ENCODE measurements at places on chromosomes 7 and 10.

GRCh38 chr7:101650579-101651081, 21.5 kb upstream of the MYL10 start:
- no peak for DNase-seq

DNA sequence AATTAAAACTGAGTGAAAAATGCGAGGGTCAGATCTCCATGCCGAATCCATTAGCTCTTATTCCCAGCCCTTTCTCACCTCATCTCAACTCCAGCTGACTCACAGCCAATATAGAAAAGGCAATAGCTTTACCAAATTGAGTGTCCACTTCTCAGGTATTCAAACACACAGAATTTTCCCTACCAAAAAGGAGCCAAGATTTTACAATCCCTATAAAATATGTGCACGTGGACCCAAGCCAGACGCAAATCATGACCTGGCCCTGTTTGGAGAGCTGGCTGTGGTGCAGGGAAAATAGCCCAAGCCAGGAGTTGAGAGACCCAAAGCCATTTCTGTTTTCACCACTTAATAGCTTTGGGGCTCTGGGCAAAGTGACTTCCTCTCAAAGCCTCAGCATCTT, 379.7 kb upstream of the AUTS2 start:
- DNase-seq = no peak

DNA sequence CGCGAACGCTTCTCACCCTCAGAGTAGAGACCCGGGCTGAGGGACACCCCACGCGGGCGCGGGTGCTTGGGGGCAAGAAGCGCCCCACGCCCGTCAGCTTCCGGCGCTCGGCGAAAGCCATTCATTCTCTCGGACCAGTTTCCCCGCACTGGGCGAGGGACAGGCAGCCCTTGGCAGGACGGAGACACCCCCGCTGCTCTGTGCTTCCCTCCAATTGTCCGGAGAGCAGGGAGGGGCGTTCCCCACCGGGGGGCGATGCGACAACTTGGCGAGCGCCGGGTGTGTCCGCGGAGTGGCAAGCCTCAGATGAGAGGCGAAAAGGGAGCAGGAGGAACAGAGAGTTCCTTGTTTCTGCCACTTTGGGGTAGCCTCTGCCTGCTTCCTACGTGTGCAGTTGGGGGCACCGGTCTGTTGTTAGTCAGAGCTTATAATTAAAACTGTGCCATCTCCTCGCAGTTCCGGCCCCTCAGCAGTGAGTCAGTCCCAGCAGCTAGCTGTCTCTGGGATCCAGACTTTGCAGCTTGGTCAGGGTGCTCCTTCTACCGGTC, 1.7 kb downstream of the GPR158 start:
- DNase-seq = no peak

DNA sequence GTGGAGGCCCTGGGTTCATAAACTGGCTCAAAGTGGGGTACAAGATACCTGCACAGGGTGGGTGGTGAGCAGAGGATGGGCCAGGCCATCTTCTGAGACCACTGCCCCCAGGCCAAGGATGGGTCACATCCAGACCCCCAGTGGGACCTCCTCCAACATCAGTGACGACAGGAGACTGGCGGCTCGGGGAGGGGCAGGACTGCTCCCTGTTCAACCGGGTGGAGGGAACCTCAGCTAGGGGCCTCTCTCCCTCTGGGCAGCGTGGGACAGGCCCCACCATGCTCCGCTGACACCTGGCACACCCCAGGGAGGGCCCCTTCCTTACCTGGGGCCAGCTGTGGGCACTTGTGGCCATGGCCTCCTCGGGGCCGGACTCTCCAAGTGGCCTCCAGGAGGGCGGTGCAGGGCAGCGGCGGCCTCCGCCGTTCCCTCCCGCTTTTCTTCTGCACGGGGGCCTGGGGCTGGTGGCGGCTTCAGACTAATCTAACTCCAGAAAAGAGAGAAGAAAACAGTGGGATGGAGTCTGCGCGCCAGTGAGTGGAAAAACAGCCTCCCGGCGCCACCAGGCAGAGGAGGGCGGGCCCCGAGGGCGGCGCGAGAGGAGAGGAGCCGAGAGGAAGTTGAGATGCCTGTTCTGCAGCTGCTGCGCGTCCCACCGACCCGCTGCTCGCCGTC, at the start of gene CALHM2:
Gene CALHM2, minus strand, starts transcription at position 540 of the 675 bp plus-strand sequence. CDS start 2,429 bp downstream, outside the sequence.
- DNase-seq = peak; percentile 43

- DNase-seq = no peak
These were observed 202.3 kb upstream of the KLF6 start for GRCh38 chr10:3987143-3987974.

DNA sequence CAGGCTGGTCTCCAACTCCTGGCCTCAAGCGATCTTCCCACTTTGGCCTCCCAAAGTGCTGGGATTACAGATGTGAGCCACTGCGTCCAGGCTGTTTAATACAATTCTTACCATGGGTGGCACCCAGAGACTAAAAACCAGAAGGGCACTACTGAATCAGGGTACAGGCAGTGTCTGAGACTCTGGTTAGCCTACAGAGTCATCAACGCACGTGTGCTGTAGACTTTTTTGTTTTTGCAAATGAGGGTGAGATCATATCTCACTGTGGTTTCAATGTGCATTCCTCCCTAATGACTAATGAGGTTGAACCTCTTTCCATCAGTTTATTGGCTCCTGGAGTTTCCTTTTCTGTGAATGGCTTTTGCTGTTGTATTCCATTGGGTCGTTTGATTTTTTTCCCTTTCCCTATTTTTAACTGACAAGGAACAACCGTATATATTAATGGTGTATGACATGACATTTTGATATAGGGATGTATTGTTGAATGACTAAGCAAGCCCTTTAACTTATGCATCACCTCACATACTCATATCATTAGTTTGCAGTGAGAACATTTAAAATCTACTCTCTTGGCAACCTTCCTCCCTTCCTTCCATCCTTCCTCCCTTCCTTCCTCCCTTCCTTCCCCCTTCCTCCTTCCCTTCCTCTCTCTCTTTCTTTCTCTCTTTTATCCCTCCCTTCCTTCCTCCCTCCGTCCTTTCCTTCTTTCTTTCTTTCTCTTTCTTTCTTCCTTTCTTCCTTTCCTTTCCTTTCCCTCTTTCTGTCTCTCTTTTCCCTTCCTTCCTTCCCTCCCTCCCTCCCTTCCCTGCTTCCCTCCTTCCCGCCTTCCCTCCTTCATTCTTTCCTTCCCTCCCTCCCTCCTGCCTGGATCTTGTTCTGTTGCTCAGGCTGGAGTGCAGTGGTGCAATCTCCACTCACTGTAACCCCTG, 9.3 kb upstream of the TMEM270 start:
- DNase-seq = peak; percentile 41

- no peak for DNase-seq
These were observed 4.3 kb downstream of the TTYH3 start for GRCh38 chr7:2635810-2636701.

DNA sequence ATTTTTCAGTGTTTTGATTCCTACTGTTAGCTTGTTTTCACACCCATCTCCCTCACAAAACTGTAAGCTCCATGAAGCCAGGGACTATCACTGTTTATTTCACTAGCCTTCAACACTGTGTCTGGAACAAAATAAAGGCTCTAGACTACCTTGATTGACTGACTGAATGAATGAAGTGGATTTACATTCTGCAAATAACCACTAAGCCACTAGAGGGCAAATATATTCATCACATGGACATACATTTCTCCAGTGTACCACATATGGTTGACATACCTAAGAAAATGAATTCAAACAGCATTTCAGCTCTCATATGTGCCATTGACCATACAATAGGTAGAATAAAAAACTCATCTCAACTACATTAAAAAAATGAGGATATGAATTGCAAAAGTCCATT, 185.9 kb downstream of the RAB11FIP2 start:
- DNase-seq = no peak

DNA sequence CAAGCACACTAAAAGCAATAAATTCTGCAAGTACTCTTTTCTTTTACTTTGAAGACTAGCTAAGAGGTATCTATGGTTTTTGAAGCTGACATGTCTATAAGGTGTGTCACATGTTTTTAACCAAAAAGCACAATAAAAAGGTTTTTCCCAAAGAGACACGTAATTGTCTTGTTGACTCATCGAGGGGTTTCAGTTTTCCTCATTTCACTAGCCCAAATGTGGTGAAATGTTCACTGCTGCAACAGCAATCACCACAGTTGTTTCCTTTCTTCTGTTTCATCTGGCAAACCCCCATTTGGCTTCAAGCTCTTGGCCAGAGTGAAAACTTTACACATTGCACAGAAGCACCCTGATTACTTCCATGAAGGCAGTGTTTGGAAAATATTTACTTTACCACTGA, 3.8 kb upstream of the HOXA4 start:
- no peak for DNase-seq

DNA sequence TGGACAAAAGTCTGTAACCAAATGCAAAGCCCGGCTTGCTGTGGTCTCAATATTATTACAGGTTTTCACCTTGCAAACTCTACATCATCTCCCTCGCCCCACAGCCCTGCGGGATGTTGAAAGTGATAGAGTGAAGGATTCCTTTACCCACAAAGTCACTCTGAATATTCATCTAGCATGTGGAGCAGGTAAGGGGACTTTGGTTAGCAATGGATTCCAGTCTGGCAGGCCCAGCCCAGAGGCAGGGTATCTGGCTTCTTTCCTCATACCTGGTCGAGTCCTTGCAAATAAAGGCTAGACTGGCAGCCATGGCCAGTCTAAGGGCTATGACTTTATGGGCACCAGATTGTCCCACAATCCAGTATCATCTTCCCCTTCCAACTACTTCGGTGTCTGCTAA, 3.2 kb downstream of the TAS2R40 start:
- no peak for DNase-seq

DNA sequence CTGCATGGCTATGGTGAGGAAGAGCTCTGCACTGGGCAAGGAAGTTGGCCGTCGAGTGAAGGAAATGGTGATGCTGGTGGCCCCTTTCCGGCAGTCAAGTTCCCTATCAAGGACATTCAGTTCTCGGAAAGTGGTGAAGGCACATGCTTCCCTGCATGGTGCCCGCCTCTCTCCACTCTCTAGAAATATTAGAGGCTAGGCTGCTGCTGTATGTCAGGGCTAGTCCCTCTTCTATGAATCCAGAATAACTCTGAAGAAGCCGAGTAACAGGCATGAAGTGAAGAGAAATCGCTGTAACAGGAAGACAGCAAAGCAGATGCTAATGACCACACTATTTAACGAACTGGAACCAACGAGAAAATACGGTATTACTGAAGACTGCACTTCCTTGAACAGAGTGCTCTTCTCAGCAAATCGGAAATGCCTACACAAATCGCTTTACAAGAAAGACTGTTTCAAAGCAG, 5.4 kb downstream of the IDI1 start:
- peak; percentile 55 for DNase-seq

GRCh38 chr10:112874982-112875381, 75.1 kb upstream of the TCF7L2 start:
- DNase-seq = no peak

DNA sequence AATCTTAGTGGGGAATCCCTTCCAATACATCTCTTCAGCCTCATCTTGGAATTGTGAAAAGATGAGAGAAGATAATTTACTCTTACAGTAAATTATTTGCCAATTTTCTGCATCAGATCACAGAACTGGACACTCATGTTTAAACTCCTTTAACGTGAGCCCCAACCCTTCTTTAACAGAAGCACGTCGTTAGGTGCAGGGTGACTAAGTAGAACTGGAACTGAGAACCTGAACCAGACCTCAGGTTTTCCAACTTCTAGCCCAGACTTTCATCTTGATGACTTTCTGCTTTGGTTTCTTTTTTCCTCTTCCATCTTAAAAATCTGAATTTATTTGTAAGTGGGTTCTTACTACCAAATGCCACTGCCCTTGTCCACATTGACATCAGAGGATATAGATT, 57.2 kb upstream of the LYZL2 start:
- no peak for DNase-seq

DNA sequence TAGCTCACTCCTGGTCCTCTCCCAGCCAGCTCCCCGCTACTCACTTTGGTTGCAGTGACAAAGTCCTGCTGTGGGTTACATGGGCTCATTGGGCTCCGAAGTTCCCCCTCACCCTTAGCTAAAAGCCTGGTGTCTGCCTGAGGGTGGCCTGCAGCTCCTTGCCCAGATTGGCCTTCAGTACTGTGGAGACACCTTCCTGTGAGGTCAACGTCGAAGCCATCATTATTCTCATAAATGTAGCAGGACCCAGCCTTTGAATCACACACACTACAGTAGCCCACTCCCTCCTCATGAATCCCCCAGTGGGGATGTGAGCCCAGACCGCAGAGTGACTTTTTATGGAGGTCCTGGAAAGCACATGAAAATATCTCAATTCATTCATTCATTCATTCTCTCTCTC, 10.5 kb downstream of the MBL2 start:
- DNase-seq = no peak

DNA sequence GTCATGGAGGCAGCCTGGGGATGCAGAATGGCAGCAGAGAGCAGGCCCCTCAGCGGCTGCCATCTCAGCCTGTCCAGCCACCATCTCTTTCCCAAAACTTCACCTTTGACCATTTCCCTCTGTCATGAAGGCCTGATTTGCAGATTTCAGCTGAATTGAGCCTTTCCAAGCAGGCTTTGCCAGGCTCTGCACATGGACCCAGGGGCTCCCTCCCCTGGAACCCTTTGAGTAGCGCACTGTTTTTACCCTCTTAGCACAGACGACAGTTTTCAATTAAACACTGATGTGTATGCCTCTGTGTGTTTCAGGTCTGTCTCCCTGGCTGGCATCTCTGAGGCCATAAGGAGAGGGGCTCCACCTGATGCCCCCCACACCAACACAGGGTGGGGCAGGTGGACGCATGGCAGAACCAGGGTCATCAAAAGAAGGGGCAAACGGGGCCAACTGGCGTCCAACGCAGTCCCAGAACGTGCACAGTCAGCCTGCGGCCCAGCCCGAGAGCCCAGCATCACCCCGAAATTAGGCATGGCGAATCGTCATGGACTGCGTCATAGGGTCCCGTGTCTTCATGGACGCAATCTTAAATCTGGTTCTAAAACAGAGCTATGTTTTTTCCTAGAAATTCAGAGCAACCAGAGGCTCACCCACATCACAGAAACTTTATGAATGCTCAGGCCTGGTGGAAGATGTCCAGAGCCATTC, 185.0 kb upstream of the TCERG1L start:
- DNase-seq = no peak

GRCh38 chr7:139572704-139573385, 49.4 kb downstream of the CLEC2L start:
- no peak for DNase-seq

- DNase-seq = no peak
These were observed 134.6 kb upstream of the NPSR1 start for GRCh38 chr7:34523226-34523918.

DNA sequence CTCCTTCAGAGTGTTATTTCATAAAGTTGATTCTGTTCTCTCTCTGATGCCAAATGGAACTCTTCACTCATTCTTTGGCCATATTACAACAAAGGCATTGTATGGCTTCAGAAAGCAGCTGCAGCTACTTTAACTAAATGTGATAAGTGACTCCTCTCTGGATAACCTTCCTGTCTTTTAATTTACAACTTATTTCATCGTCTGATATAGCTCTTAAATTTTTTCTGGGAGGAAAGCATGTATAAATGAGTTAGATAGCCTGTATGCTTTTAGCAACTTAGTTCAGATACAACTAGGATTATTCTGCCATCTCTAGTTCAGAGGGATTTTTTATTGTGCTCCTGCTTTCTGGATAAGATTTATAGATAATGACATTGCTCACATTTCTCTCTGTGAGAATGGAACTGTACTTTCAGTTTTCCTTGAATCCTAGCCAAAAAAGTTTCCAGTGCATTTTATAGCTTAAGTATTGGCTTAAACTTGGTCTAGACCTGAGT, 57.5 kb downstream of the KLHDC10 start:
- DNase-seq = no peak

GRCh38 chr10:77400033-77400432, 237.6 kb downstream of the KCNMA1 start:
- DNase-seq = no peak

- no peak for DNase-seq
These were observed 177.0 kb downstream of the AUTS2 start for GRCh38 chr7:69775231-69775771.

- DNase-seq = no peak
These were observed 198.3 kb downstream of the PLXNA4 start for GRCh38 chr7:132377703-132378584.
